ENCODE measurements at places on chromosomes 6 and 20. TPM values are rescaled to one million over a fixed set of nuclear protein-coding genes. Genes with fewer than 3 reads are reported as not detected.

Gene DDX43
- total RNA-seq, result 0.09 TPM

- DNase-seq, result no peak
Observed at GRCh38 chr6:64170316-64170715, 534.7 kb downstream of the PHF3 start.

GRCh38 chr6:437037-437392, 45.5 kb downstream of the IRF4 start:
- DNase-seq, result no peak

DNA sequence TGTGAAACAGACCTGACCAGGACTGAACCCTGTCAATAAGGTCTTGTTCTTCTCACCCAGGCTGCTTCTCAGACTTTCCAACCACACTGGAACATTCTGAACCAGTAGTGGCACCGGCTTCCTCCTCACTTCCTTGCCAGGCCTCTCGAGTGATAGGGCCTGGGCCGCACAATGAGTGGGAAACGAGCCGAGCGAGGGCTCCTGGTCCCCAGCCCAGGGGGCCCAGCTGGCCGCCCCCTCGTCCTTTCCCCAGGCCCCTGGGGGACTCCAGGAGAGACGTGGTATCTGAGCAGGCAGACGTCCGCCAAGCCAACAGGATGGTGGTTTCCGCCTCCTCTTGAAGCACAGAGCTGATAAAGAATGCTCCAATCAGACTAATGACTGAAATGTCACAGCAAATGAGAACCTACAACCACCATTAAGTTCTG, 117.9 kb downstream of the GMDS start:
- peak; percentile 35 for DNase-seq

Gene APCDD1L
- total RNA-seq, result not detected

Gene ATXN1
- 25.4 TPM for total RNA-seq

Gene TSPYL1
- 35.9 TPM for total RNA-seq

DNA sequence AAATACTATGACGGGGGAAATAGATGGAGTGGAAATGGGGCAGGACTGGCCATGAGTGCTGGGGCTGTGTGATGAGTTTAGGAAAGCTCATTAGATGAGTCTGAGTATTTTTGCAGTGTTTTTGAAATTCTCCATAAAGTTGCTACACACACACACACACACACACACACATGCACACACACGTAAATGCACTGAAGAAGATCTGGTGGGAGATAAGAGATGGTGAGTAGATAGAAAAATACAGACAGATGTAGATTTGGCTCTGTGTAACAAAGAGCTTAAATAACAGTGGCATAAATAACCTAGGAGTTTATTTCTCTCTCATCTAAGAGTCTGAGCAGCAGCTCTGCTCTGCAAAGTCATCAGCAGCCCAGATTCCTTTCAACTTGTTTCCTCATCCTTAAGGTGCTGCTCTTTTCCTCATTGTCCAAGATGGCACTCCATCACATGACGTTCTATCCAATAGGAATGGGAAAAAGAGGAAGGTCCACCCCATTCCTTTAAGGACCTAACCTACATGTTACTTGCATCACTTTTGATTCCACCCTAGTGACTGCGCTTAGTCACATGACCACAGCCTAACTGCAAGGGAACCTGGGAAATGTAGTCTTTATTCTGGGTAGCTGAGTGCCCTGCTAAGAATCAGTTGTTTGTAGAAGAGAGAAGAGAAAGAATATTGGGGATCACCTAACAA, 76.4 kb downstream of the EYA2 start:
- no peak for DNase-seq

DNA sequence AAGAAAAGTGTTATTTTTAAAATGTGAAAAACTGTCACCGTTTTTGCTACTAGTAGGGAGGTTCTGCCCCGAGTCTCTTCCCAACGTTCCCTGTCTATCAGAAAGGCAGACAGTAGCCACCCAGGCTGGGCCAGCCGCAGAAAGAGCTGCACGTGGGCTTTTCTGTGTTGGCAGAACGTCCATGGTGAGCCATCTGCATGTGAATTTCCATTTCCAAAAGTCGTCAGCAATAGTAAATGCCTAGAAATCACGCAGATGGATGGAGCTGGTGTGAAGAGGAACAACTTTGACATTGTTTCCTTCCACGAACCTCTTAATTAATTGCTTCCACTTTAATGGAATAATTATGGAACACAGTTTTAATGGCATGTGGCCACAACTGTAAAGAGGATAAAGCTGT, 97.5 kb downstream of the FAM120B start:
- no peak for DNase-seq

GRCh38 chr20:40954521-40955165, 74.0 kb upstream of the TOP1 start:
- DNase-seq, result no peak

DNA sequence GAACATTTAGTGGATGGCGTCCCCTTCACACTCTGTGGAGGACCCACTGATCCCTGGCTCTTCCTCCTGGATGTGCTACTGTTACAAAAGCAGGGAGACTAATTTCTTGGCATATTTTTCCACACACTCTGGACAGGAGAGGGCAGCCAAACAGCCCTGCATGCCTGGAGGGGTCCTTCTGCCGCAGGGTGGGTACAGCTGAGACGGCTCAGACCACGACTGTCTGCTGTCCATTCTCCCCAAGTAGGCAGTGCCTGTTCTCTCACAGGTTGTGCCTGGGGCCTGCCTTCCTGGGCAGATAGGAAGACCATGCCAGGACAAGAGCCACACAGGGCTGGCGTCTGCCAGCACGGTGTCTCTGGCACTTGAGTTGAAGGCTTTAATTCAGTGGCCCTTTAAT, 260.1 kb downstream of the FOXC1 start:
- DNase-seq, result no peak

DNA sequence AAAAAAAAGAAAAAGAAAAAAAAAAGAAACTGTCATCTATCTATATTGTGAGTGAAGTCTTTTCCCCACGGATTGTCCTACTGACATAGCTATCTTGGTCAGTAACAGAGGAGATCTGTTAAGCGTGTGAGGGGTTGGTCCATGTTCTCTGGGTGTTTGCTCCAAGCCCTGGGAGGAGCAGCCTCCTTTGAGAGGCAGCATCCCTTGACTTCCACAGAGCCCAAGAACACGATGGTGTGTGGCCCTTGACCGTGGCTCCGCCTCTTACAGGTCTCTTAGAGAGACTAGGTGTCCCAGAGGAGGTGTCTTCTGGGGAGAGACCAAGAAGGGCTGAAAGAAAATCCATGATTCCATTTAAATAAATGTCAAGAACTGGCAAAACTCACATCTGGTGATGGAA, 60.1 kb upstream of the GTSF1L start:
- DNase-seq, result no peak

DNA sequence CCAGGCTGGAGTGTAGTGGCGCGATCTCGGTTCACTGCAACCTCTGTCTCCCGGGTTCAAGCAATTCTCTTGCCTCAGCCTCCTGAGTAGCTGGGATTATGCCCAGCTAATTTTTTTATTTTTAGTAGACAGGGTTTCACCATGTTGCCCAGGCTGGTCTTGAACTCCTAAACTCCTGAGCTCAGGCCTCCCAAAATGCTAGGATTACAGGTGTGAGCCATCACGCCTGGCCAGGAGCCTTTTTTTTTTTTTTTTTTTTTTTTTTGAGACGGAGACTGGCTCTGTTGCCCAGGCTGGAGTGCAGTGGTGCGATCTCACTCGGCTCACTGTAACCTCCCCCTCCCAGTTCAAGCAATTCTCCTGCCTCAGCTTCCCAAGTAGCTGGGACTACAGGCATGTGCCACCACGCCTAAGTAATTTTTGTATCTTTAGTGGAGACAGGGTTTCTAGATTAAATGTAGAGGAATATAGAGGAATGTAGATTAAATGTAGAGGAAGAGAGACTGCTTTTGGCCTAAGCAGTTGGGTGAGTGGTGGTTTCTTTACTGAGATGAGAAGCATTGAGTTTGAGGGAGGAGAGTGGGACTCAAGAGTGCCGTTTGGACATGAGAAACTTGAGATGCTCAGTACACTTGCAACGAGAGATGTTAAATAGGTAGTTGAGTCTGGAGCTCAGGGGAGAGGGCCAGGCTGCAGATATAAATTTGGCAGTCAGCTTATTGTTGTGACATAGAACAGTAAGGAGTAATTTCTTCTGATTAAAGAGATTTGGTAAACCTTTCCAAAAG, 16.7 kb downstream of the VAPB start:
- no peak for DNase-seq
